ENCODE measurements at places on chromosomes 13 and 19. TPM values are rescaled to one million over a fixed set of nuclear protein-coding genes. Genes with fewer than 3 reads are reported as not detected.

DNA sequence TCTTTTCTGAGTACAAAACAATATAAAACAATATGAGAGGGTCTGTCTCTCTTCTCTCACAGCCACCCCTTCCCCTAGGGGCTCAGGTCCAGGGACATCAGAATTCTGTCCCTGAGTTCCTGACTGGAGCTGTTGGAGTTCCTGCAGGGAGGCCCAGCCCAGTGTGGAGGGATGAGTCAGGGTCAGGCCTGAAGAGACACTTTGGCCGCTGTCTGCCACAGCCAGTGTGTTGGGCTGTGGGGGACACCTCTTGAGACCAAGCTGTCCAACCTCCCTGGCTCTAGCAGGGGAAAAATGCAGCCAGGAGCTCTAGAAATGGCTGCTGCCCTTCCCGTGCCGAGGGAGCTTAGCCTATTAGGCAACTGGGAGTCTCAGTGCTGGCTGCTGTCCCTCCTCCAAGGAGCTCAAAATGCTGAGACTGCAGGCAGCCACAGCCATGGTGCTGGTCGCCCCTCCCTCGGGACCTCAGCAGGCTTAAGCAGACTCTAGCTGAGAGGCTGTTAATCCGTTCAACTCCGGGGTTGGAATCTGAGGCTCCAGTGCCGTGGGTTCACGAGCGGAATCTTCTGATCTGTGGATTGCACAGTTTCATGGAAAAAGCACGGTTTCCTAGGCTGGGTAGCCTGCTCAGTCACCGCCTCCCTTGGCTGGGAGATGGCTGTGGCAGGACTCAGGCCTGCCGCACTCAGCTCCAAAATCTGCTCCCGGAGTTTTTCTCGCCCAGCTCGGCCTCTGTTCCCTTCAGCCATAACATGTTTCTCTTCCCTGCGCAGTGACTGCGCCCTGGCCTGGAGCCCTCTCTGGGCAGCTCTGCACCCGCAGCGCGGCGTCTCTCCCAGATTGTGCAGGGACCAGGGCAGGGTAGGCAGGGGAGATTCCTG is 3.8 kb upstream of the ZNF626 start:
- no peak for DNase-seq
- H3K27ac ChIP-seq: no peak overlapping the region
- H3K36me3 ChIP-seq: no peaks in the 10 kb centered on the region
- H3K27me3 ChIP-seq: no peaks in the 10 kb centered on the region
- H3K4me1 ChIP-seq: no peaks in the 10 kb centered on the region

DNA sequence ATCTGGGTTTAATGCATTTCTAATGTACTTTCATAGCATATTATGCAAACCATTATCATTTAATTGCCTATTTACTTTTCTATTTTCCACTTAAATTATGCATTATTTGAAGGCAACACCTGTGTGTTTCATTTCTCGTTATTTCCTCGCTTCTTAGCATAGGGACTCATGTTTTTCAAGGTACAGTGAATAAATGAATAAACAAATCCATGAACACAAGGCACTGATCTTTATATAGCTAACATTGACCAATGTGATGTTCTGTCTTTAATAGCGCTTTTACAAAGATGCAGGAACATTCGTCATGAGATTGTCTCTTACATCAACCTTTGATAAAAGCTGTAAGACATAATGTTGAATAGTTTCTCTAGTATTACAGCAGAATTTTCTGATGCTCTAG is 121.2 kb downstream of the B3GLCT start:
- H3K36me3 ChIP-seq: no peaks in the 10 kb centered on the region
- H3K27me3 ChIP-seq: no peaks in the 10 kb centered on the region
- no peak for DNase-seq
- H3K27ac ChIP-seq: no peak overlapping the region
- no peak overlapping the region for H3K4me3 ChIP-seq

Gene CGB3
- total RNA-seq: not detected

- H3K4me1 ChIP-seq: no peaks in the 10 kb centered on the region
- no peaks in the 10 kb centered on the region for H3K27me3 ChIP-seq
- no peaks in the 10 kb centered on the region for H3K36me3 ChIP-seq
- no peak overlapping the region for H3K27ac ChIP-seq
- no peak for DNase-seq
- no peak overlapping the region for H3K4me3 ChIP-seq
Measured at GRCh38 chr13:60026286-60026685, 137.4 kb downstream of the DIAPH3 start.

Gene CILP2
- 1.1 TPM for total RNA-seq

Gene SLITRK6
- total RNA-seq: 0.61 TPM

DNA sequence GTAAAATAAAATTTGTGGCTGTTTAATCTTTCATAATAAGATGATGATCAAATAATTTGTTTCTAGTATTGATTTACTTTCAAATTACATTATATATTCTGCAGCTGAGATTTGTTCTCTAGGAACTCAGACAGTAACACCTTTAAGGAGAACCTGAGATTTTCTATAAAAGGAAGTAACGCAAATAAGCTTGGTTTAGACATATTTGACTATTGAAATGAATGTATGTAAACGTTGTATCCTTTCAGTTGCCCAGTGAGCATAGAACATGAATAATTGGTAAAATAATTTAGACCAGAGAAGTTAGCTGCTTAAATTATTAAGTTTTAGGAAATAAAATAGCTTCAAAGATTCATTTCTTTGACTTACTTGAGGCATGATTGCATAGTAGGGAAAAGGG is 3.1 kb downstream of the CDK8 start:
- DNase-seq: no peak
- H3K36me3 ChIP-seq: no peaks in the 10 kb centered on the region
- no peaks in the 10 kb centered on the region for H3K27me3 ChIP-seq
- no peak overlapping the region for H3K27ac ChIP-seq
- no peaks in the 10 kb centered on the region for H3K4me1 ChIP-seq
- H3K4me3 ChIP-seq: no peak overlapping the region

- no peaks in the 10 kb centered on the region for H3K36me3 ChIP-seq
- H3K4me1 ChIP-seq: no peaks in the 10 kb centered on the region
- H3K27me3 ChIP-seq: no peaks in the 10 kb centered on the region
- DNase-seq: no peak
Measured at GRCh38 chr13:102277286-102277685, 124.6 kb downstream of the FGF14 start.

DNA sequence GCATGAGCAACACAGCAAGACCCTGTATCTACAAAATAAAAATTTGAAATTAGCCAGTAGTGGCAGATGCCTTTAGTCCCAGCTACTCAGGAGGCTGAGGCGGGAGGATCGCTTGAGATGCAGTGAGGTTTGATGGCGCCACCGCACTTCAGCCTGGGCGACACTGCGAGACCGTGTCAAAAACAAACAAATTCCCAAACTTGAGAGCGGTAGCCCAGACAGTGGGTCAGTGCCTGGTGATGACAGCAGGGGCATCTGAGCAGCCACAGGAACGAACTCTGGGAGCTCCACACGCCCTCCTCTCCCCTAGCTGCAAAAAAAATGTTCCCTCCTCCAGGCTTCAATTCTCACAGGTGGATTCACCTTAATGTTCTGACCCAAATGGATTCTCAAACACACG is 14.1 kb downstream of the ZNF490 start:
- no peaks in the 10 kb centered on the region for H3K36me3 ChIP-seq
- no peak overlapping the region for H3K4me3 ChIP-seq
- no peak for DNase-seq
- H3K4me1 ChIP-seq: no peaks in the 10 kb centered on the region

DNA sequence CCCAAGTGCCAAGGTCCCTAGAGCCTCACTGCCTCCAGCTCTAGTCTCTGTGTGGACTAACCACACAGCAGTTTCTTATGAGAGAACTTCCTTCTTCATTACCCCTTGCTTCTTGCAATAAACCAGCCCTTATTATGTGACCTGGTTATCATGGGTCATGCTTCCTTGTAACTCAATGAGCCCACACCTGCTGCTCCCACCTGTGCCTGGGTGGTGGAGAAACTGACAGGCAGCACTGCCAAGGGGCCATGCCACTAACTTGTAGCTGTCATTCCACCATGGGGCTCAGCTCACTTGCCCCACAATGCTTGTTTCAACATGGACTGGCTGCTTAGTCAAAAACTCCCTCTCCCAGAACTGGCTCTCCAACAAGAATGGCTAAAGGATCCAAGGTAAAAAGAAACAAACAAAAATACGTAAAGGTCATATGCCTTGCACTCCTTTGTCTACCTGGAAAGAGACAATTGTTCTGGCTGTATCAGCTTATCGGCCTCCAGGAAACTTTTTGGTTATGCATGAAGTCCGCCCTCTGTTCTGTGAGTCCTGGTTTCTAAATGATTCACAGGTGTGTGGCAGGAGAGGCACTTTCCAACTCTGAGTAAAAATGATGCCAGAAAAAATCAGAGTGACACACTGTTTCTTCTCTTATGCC is 446.4 kb downstream of the COG6 start:
- no peak for DNase-seq
- no peaks in the 10 kb centered on the region for H3K36me3 ChIP-seq
- no peak overlapping the region for H3K27ac ChIP-seq

DNA sequence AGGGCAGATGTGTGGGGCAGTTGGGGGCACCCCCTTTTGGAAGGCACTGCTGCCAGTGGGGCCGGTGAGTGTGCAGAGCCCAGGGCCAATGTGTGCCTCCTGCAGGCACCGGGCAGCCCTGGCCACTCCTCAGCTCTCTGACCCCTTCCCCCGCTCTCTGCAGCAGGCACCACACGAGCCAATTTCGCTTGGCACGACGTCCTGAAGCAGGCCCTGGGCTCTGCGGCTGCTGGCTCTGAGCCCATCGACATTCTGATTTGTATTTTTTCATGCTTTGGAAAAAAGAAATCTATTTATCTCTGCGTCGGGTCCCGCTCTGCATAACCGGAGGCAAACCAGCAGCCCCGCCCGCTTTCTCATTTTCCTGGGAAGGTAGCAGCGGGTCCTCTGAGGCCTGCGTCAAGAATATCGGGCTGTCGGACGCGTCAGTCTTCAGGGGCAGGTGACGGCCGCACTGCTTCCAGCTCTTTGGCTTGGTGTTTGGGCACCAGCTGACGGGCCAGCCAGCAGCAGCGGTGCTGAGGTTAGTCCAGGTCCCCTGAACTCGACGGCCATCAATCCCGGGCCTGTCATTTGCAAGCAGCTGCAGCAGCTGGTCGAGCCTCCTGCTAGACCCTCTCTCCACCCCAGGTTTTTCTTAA is 134.3 kb downstream of the KDM4B start:
- no peaks in the 10 kb centered on the region for H3K36me3 ChIP-seq
- peaks cover 5% of the 10 kb centered on the region for H3K4me1 ChIP-seq
- no peak overlapping the region for H3K27ac ChIP-seq
- no peaks in the 10 kb centered on the region for H3K27me3 ChIP-seq

Gene CGB1
- total RNA-seq: not detected

All from Caco-2 (cell line).